ENCODE measurements at places on chromosomes 6 and 20. TPM values are rescaled to one million over a fixed set of nuclear protein-coding genes. Genes with fewer than 3 reads are reported as not detected.

GRCh38 chr6:160137989-160138835 lies 16.6 kb downstream of the SLC22A1 start:
- no peak for DNase-seq

Gene ABCC10
- 24.6 TPM for total RNA-seq

Gene PPARD
- total RNA-seq: 14.9 TPM

GRCh38 chr20:60016406-60016805 lies 58.2 kb downstream of the CDH26 start:
- DNase-seq: no peak

Gene DPPA5
- total RNA-seq: 1.5 TPM

- DNase-seq: no peak
Observed at GRCh38 chr6:36986704-36987047, 680 bp upstream of the MTCH1 start.

- DNase-seq: no peak
Observed at GRCh38 chr6:143969077-143969476, 39.0 kb downstream of the PLAGL1 start.

DNA sequence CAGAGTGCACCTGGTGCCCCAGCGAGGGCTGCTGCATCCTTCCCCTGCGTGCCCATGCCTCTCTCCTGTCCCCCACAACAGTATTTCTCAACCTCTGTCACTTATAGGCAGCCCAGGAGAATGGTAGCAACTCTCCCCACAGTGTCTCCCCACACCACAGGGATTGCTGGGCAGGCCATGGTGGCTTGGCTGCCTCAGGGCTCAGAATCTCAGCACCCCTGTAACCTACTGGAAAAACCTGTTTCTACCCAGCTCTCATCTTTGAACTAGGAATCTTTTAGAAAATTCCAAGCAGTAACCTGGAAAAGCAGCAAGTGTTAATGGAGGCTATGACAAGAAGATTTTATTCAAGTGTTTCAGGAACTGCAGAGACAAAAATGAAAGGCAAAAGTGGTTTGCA lies 38.0 kb downstream of the CD164 start:
- DNase-seq: no peak

DNA sequence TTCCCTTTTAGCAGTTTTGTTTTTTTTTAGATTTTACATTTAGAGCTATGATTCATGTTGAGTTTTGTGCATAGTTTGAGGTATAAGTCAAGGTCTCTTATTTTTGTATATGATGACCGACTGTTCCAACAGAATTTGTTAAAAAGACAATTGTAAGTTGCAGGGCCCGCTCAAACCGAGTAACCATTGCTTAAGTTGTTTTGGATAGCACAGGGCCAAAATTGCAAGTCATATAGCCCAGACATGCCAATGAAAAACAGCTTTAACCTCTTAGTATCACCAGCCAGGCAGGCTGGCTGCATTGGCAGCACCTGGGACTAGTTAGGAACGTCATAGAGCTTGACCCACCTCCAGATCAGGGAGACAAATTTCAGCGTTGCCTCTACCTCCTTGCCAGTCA lies 47.3 kb downstream of the PFDN4 start:
- no peak for DNase-seq

Gene FAM217A
- total RNA-seq: not detected
